ENCODE measurements at places on chromosomes 3 and 15.

- DNase-seq = no peak
Measured at GRCh38 chr15:84625123-84625522, 24.3 kb downstream of the ZSCAN2 start.

DNA sequence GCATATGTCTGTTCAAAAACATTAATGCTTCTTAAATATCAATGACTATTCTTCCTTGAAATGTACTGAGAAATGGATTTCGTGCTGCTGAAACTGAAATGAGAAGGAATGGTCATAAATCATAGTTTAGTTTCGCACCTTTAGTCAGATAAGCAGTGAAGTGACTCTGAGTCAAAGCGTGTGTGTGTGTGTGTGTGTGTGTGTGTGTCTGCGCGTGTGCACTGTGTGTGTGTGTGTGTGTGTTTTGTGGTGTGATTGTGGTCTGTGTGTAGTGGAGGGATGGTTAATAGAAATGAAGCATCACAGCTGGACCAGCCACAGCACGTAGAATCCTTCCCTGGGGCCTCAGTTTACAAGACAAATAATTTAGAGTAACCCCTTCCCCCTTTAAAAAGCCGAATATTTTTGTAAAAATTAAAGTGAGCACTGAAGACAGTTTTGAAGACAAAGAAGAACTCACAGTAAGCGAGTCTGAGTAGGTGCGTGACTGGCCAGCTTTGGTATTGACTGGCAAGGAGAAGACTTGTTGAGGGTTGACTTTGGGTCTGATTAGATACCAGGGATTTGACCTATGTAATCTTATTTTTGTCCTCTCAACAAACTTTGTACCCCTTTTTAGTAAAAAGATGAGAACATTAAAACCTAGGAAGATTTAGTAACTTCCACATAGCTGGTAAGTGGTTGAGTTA lies 202.0 kb upstream of the IL12A start:
- no peak for DNase-seq

GRCh38 chr3:115341208-115341607 lies 194.1 kb upstream of the ZBTB20 start:
- no peak for DNase-seq

GRCh38 chr3:177512945-177513814 lies 315.9 kb upstream of the TBL1XR1 start:
- no peak for DNase-seq

DNA sequence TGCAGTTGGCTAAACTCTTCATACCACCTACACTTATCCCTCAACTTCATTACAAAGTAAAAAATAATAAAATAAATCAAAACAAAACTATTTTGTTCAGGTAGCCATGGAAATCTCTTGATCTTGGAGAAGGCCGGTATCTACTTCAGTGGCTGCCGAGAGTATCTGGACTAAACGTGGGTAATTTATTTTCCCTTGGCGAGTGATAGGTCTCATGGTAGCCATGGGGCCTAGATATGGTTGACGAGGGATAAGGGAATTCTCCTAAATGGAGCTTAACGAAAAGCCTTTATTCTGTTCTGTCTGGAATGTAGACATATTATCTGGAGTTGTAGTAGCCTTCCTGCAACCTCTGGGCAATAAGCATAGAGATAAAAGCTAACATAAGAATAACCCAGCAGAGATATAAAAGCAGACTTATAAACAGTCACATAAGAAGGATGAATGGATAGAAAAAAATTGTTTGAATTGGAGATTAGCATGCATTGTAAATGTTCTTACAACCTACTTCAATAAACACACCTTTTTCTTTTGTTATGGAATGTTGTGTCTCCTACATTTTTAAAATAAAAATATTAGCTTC lies 281.3 kb upstream of the ARRDC4 start:
- DNase-seq = no peak

DNA sequence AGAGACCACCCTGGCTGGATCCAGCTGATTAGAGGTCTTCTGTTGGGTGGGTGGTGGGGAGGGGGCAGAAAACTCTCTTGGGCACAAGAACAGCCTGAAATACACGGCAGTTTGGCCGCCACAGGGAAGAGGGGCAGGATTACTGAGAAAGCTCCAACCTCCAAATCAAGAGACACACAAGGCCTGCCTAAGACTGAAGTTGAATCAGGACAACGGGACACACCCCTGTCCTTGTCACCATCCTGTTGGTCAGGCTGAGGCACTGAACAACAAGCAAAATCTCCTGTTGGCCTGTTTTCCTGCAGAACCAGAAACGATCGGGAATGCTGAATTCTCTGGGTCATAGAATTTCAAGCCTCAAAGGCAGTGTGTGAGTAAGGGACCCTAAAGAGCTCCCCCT lies 247.8 kb downstream of the FAM43A start:
- DNase-seq = no peak

DNA sequence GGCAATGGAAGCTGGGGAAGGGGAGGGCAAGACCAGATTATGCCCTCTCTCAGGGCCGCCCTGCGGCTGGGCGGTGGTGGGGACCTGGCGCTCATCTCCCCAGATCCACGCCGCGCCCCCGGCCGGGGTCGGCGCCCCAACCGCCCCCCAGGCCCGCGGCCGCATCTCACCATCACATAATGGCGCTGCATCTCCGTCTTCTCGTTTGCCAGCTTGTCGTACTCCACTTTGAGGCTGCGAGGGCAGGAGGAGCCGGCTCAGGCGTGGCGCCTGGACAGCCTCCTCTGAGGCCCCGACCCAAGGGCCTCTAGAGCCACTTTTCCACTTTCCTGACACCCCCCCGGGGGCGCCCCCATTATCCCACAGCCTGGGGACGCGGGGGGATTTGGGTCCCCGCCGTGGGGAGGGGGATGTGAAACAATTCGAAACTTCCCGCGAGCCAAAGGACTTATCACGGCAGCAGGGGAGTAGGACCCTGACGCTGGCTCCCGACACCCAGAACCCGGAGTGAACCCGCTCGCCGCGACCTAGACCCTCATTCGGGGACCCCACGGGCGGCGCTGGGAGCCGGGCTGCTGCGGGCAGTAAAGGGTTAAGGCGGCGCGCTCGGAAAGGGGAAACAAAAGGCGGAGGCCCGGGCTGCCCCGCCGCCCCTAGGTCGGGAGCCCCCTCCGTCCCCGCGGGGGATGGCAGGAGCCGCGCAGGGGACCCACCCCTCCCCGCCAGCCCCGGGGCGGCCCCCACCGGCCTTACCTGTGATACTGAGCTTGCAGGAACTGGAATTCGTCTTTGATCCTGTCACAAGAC lies 2.1 kb downstream of the TLE3 start:
- no peak for DNase-seq

DNA sequence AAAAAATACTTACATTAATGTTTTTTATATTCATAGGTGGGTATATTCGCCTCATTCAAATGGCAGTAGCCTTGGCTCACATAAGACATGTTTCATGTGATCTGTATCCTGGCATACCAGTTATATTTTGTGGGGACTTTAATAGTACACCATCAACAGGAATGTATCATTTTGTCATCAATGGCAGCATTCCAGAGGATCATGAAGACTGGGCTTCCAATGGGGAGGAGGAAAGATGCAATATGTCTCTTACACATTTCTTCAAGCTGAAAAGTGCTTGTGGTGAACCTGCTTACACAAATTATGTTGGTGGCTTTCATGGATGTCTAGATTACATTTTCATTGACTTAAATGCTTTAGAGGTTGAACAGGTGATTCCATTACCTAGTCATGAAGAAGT lies 3.5 kb downstream of the PDE12 start:
- DNase-seq = no peak

Data from NCI-H1694 treated with DMSO at 0.1 percent for 48 hours (cell line).